ENCODE measurements at places on chromosomes 5 and 9.

DNA sequence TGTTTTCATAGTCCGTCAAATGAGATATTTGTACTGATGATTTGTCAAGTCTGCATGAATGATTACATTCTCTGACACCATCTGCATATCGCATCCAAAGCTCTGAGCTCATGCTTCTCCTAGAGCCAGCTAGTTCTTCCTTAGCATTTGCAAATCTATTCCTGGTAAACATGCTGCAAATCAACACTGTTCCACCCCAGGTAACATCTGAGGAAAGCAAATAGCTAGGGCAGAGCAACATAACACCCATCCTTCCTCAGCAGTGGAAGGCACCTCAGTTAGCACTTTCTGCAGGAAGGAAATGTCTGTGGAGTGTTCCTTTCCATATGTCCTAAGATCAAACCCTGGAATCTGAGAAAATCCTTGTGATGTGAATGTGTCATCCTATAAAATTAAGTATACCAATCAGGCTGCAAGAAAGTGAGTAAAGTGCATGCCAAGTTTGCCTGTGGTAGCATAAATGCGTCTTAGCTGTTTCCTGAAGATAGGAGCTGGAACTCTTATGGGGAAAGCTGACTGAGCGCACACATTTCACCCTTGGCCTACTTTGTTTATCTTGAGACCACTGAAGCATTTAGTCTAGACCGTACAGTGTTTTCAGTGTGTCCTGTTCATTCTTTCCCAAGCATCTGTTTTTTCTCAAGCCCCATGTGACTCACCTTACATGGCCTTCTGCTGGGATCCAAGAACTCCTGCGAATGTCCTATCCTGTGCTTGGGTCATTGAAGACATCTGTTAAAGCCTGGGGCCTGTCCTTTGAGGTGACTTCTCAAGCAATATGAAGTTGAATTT is 50.9 kb upstream of the STARD4 start:
- DNase-seq = no peak

DNA sequence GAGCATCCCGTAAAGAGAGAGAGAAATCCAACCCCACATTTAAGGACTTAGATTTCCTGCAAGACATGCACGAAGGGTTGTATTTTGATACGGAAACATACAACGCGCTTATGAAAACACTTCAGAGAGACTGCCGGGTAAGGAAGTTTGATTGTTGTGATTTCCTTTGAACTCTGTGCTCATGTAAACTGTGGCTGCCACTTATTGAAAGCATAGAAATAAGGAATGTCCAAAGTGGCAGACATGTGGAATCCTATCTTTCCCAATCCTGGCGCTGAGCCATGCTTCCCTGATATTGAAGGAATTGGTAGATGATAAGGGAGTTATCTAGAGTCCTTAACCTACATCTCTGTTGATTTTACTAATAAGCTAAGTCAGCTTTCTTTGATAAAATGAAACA is 119.4 kb downstream of the PRKACG start:
- DNase-seq = no peak

DNA sequence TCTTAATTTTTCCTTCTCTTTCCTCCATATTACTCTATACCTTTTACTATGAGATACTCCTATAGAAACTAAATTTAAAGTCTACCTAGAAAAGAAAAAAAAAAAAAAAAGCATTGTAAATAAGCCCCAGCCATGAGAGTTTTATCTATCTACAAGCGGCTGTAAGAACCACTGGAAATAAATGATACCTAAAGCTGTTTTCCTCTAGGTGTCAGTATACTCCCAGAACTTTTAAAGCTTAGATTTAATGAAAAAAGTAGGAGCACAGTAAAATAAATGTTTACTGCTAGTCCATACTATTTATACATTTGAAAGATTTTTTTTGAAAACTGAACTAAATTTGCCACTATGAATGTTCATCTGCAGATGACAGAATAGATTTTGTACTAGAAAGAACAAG is 26.2 kb downstream of the TYRP1 start:
- DNase-seq = peak; percentile 56

DNA sequence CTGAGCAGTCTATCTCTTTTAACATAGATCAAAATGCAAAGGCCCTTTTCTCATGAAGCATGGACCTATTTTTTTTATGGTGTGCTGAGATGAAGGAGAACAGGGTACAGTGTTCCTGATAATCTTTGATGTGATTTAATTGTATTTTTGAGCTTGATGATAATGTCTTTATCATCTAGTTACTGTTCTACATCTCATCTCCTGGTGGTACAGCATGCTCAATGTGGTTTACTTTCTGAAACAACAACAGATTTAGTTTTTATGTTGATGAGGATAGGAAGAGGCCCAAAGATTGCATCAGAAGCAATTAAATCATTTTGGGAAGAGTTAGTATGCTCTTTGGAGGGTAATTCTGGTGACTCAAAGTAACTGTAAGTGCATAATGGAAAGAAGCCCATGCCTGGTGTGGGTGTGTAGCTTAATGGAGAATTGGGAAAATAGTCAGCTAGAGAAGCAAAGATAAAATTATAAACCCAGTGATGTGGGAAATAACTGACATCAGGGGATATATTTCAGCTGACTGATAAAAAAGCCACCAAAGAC is 123.0 kb upstream of the KCNN2 start:
- no peak for DNase-seq

- DNase-seq = peak; percentile 28
Measured at GRCh38 chr9:126615245-126615790, 1.6 kb downstream of the LMX1B start.

- DNase-seq = peak; percentile 93
Measured at GRCh38 chr9:116391306-116391900, 237.8 kb downstream of the PAPPA start.

GRCh38 chr9:129675620-129676019 is 10.2 kb downstream of the PRRX2 start:
- DNase-seq = no peak

DNA sequence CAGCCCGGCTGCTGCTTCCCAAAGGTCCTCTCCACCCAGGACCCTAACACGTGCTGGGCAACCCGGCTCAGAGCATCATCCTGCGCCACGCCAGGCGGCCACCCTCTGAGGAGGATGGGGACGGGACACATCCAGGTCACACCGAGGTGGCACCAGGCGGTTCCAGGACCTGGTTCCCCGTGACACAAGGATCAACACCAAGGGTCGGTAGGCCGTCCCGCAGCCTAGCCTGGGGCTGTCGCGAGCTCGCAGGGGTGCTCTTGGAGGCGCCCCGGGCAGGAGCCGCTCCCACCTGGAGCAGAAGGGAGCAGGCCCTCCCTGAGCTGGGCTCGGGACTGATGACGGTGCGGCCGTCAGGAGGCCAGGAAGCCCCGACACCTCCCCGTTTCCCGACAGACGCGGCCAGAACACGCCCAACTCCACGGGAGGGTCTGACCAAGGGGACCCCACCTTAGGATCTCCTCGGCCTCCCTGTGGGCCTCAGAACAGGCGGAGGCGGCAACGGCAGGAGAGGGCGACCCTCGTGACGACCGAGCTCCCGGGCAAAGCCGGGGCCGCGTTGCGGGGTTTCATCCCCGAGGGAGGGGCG is 6.3 kb downstream of the EXD3 start:
- no peak for DNase-seq

DNA sequence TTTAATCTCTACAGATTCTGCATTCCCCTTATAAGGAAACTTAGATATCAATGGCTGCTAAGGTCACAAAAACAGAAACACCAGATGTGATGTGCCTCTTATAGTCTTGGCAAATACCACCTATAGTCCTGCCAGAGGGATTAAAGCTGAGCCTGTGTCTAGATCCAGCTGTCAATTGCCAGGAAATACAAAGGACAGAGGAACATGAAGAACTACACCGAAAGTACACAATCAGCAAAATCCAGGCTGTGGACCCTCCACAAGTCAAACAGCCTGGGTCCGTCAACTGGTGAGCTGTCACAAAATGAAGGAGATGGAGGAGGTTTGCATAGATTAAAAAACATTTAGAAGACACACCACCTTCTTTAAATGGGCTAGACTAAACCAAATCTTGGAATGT is 85.4 kb downstream of the KLF4 start:
- no peak for DNase-seq

DNA sequence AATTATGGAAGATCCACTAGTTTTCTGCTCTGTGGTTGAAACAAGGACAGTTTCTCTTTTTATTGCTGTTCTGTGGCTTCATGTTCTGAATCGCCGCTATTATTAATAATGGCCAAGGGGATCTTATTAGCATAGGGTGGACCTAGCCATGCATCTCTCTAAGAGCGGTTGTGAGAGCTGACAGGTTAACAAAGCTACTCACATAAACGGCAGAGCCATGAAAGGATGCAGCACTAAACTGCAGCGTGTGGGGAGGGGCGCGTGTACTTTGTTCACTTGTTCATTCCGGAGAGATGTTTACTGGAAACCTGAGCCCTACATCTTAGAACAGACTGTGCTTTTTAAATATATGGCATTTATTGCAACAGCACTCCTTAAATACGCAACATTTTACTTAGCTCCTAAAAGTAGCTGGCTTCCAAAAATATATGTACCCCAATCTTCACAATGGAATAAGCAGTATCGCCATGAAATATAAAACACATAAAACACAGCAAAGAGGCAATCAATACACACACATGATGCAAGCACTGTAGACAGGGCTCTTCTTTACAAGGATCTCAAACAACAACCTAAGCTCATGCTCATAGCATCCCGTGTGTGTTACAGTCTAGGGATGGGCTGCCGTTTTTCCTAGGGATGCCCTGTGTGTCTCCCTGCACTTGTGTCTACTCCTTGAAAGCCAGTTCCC is 424.6 kb downstream of the MED10 start:
- no peak for DNase-seq

DNA sequence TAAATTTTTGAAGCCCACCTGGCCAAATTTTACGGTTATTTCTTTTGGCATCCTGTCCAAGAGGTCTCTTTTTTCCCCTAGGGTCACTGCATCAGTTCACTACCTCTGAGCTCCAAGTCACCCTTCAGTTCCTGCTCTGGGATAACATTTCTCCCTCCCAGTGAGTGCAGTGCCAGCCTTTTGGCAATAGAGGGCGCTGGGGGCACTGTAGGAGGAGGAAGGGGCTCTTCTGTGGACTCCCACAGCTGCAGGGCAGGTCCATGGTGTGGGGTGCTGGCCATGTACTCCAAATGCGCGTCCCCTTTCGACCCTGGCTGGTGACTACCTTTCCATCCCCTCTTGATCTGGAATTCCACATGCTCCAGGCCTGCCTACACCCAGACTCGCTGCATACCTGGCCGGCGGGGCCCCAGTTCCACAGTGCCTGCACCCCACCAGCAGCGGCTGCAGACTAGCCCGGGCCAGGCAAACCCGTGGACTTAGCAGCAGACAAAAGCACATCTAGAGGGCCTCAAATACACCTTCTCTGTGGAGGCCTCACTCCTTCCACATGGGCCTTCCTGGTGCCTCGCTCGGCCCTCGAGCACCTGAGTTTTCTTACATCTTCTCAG is 20.3 kb upstream of the NINJ1 start:
- DNase-seq = peak; percentile 28

- no peak for DNase-seq
Measured at GRCh38 chr9:96509848-96510247, 59.9 kb downstream of the HABP4 start.

All from epithelial cell of esophagus (primary cell).